ENCODE measurements at places on chromosomes 16 and 17. TPM values are rescaled to one million over a fixed set of nuclear protein-coding genes. Genes with fewer than 3 reads are reported as not detected.

Gene VTN
- 0.19 TPM for total RNA-seq

Gene PDILT
- not detected for total RNA-seq

Gene AGRP
- total RNA-seq: not detected

Gene ABCA10
- 3.9 TPM for total RNA-seq

Gene CA7
- not detected for total RNA-seq

Gene MYH1
- total RNA-seq: not detected
